ENCODE measurements at places on chromosomes 16 and 17. TPM values are rescaled to one million over a fixed set of nuclear protein-coding genes. Genes with fewer than 3 reads are reported as not detected.

The LPO gene
- total RNA-seq = not detected

The UMOD gene
- not detected for total RNA-seq

The ASPHD1 gene
- 5.9 TPM for total RNA-seq

- DNase-seq = no peak
Observed at GRCh38 chr17:17564896-17565295, 26.6 kb downstream of the PEMT start.

DNA sequence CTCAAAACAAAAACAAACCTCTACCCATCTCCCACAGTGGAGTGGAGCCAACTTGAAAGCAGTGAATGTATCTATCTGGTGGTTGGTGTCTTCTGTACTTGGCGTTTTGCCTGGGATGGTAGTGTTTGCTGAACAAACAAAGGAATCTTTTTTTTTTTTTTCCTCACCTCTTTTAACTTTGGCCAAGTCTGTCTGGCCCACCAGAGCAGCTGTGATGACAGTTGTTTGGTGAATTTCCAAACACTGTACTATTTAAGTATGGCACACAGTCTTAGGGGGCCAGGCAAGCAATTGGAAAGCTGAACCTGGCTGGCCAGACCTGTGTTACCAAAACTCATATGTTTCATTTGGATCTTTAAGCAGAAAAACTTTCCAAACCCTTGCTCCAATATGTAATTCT lies 101.8 kb upstream of the CDH13 start:
- DNase-seq = no peak

- DNase-seq = no peak
Observed at GRCh38 chr16:77856438-77857160, 68.2 kb downstream of the VAT1L start.

- no peak for DNase-seq
Observed at GRCh38 chr16:28923231-28923587, 1.8 kb downstream of the RABEP2 start.

- peak; percentile 50 for DNase-seq
Observed at GRCh38 chr17:42354956-42355843, 33.0 kb downstream of the STAT3 start.

- DNase-seq = no peak
Observed at GRCh38 chr16:11886881-11887280, 28.9 kb downstream of the GSPT1 start.
